ENCODE measurements at places on chromosomes 2 and 18.

DNA sequence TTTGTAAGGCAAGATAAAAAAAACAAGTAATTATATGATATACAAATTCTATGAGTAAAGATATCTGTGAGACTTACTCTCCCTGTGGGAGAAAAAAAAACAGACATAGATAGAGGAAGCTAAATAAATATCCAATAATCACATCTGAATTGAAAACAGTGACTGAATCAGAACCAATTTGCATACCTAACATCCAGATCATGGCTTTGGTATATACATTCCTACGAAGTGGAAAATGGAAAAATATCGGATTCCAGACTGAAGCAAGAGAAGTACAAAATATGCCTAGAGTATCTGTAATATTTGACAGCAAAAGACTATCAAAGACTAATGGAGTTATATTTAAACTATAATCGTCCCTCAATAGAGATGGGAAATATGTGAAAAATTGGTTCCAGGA lies 1108.1 kb upstream of the CHAC2 start:
- peak; percentile 62 for DNase-seq

DNA sequence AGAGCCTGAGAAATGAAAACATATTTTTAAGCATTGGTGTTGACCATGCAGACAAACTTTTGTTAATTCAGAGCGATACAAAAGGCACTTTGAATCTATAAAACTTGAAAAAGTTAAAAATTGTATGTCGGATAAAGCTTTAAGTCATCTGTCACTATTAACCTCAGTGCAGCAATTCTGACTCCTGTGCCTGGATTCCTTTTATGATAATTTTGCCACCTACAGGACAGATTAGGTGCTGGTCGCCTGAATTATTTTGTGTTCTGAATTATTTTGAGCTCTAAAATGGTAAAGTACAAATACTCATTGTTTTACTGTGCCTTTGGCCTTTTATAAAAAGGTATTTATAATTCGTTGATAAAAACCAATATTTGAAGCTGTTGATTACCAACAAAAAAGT lies 19.4 kb upstream of the RNF138 start:
- no peak for DNase-seq

GRCh38 chr2:6922201-6922656 lies 5.0 kb downstream of the RNF144A start:
- DNase-seq = no peak

- DNase-seq = peak; percentile 16
Measured at GRCh38 chr2:36246320-36246990, 109.1 kb upstream of the CRIM1 start.

- DNase-seq = no peak
Measured at GRCh38 chr2:47227532-47228279, 72.6 kb upstream of the STPG4 start.

DNA sequence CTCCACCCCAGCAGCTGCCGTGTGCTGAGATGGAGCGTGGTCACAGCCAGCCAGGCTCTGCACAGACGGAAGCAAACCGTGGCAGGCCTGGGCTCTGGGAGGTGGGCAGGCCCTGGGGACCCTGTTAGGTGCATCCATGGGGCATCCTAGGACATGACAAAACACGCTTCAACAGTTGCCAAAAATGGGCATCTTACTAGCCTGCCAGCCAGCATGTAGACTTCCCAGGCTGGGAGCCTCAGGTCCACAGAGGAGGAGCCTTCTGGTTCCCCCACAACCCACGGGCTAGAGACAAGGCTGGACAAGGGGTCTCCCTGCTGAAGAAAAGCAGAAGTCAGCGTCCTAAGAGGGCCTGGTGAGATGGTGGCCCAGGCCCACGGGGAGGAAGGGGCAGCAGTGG lies 139.5 kb downstream of the HDAC4 start:
- DNase-seq = no peak

DNA sequence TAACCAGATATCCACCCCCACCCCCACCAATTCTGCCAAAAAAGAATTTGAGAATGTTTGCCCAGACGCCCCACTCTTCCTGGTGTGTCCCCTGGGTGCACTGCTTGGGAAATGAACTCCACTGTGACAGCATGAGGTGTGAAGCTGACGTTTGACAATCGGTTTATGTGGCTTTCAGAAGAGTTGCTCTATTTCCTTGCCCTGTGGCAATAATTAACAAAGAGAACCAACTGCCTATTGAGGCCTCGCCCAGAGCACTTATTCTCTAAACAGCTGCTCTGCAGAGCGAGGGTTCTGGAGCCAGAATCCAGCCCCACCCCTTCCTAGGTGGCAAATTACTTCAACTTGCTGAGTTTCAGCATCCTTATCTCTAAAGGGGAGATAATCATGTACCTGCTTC lies 115.8 kb upstream of the SIX3 start:
- DNase-seq = no peak

GRCh38 chr2:44943031-44943692 lies 1.7 kb downstream of the SIX3 start:
- no peak for DNase-seq

DNA sequence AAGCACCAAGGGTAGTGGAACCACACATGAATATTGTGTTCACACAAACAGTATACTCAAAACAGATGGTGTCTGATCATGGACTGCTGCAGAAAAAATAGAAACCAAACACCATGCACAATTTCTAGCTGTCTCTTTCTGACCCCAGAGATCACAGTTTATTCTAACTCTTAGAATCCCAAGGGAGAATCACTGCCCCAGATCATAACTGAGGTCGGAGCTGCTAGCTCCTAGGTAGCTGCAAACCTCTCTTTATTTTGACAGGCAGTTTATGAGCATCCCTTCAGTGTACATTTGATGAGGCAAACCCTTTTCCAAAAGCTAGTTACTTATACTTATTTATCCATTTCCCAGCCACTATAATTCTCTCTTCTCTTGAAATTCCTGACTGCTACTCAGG lies 439.1 kb upstream of the HNMT start:
- DNase-seq = no peak

DNA sequence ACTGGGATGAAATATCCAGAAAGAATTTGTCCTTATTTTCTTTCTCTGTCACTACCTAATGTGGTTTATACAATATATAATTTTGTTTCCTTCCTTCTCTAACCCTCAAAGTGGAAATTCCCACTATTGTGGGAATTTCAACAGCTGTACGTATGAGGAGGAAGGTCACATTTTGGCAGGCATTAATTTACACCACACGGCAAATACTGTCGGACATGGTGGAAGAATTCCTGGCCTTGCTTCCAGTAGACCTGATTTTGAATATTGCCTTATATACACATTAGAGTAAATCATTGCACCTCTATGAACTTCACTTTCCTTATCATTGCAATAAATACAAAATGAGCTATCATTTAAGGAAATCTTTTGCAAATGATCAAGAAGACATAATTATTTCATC lies 358.1 kb upstream of the ETAA1 start:
- DNase-seq = no peak

DNA sequence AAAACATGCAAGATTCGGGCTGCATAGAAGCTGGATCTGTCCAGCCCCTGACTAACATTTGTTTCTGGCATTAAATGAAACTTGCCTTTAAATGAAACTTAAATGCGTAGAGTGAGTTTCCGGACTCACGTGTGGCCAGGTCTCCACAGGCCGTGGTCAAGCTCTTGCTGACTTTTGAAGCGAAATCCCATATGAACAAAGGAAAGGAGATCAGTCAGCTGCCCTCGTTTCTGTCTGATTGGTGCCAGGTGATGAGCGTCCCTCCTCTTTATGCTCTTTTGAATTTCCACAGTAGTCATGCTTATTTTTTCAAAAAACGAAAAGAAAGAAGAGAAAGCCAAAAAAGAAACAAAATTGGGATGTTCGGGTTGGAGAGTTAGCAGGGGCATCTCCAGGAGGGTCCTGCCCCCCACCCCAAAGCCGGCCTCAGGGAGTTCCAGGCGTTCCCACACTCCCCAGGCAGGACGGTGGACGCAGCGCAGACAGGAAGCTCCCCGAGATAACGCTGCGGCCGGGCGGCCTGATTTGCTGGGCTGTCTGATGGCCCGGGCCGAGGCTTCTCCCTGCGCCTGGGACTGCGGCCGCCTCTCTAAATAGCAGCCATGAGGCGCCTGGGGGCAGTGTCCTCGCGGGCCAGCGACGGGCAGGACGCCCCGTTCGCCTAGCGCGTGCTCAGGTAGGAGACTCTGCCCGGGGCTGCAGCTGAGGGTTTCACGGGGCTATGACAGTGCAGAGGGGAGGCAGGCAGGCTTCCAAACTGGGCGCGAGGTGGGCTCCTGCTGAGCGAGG lies at the start of gene COLEC11:
TSS of gene COLEC11 (plus strand) at position 620 of the 789 bp plus-strand sequence. CDS start 9,229 bp downstream, outside the sequence.
- peak; percentile 57 for DNase-seq

GRCh38 chr18:1103537-1103936 lies 198.9 kb downstream of the ADCYAP1 start:
- no peak for DNase-seq

GRCh38 chr2:46356991-46357390 lies 59.8 kb downstream of the EPAS1 start:
- DNase-seq = no peak

GRCh38 chr2:199606193-199606780 lies 148.5 kb upstream of the SATB2 start:
- no peak for DNase-seq

GRCh38 chr2:152466980-152467676 lies 132.2 kb downstream of the FMNL2 start:
- DNase-seq = peak; percentile 80

DNA sequence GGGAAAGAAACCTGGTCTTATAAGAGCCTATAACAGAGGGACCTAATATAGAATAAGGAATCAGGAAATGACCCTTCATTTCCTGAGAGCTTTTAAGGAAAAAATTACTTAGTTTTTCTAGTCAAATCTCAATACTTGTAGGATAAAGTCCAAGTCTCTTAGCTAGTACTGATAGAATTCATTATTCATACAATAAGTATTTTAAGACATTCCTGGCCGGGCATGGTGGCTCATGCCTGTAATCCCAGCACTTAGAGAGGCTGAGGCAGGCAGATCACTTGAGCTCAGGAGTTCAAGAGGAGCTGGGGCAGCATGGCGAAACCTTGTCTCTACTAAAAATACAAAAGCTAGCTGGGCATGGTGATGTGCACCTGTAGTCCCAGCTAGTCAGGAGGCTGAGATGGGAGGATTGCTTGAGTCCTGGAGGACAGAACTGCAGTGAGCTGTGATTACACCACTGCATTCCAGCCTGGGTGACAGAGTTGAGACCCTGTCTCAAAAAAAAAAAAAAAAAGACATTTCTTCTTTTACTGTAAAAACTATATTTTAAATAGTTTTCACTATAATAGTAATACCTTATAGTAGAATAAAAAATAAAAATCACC lies 3.2 kb downstream of the RAB3GAP1 start:
- peak; percentile 85 for DNase-seq

GRCh38 chr2:221334481-221335218 lies 237.5 kb downstream of the EPHA4 start:
- DNase-seq = no peak

GRCh38 chr18:56185126-56185525 lies 453.3 kb downstream of the TXNL1 start:
- no peak for DNase-seq

GRCh38 chr2:96423291-96423690 lies 81.9 kb downstream of the NEURL3 start:
- peak; percentile 34 for DNase-seq

DNA sequence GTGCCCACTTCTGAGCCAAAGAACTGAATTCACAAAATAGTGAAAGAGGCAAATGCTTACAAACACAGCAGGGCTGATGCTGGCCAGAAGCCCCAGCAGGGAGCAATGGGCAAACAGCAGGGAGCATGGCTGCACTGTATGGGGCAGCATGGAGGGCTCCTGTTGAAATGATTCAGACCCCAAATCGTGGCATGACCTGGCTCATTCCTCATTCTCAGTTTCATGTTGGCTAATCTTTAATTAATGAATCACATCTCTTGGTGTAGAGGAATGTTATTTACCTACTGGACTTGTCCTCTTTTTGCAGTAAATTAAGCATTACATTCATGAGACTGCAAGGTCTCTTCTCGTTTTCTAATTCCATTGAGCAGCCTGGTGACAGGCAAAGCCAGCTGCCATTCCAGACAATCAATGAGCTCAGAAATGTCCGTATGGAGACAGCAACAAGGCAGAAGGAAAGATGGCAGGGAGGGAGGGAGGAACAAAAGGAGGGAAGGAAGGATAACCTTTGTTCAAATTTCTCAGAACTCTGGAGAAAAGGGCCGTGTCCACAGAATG lies 84.9 kb upstream of the ST8SIA3 start:
- no peak for DNase-seq

DNA sequence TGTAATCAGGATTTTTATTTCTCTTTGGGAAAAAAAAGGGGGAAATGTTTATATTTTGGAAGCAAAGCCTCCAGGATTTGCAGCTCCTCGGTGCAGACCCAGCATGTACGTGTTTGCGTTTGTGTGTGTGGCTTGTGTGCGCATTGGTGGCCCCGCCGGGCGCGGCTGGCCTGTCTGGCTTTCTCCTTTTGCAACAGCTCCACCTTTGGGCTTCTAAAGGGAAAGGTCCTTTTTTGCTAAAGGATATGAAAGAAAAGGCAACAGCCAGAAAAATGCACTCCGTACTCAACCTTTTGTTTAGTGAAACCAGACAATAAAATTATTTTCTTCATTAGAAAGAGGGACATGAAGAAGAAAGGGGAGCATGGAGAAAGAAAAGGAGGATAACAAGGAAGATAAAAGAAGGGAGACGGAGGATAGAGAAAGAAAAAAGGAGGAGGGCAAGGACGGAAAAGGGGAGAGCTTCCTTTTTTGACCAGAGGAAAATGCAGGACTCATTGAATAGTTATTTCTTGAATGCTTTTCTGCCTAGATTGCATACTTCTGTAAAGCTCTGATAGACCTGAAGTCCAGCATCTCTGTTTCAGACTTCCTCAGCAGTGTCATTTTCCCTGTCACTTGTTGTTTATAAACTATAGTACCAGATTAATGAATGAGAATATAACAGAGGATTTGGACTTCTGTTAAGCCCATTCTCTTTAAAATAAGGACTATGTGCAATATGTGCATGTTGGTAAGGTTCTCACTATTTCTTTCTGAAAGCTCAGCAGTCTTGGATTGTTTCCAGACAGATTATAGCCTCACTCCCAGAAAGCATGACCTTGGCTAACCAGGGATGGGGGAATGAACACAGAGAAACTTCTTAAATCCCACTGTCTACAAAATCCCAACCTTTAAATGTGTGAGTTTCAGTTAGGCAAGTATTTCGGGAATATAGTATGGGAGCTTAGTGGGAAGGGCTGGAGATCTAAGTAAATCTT lies 563.1 kb upstream of the PIK3C3 start:
- peak; percentile 77 for DNase-seq

GRCh38 chr2:235098269-235098668 lies 146.5 kb downstream of the SH3BP4 start:
- DNase-seq = no peak

GRCh38 chr18:56538746-56539145 lies 99.6 kb downstream of the TXNL1 start:
- peak; percentile 13 for DNase-seq

- DNase-seq = peak; percentile 70
Measured at GRCh38 chr2:226798422-226799210, 1.0 kb downstream of the IRS1 start.

All from iris pigment epithelial cell (primary cell).